IPS DF 6.9 (cell line): ENCODE measurements at places on chromosomes 7 and 10.

- DNase-seq: no peak
Measured at GRCh38 chr10:88271761-88272543, 311.2 kb downstream of the RNLS start.

- no peak for DNase-seq
Measured at GRCh38 chr7:130593033-130593432, 75.5 kb downstream of the COPG2 start.

DNA sequence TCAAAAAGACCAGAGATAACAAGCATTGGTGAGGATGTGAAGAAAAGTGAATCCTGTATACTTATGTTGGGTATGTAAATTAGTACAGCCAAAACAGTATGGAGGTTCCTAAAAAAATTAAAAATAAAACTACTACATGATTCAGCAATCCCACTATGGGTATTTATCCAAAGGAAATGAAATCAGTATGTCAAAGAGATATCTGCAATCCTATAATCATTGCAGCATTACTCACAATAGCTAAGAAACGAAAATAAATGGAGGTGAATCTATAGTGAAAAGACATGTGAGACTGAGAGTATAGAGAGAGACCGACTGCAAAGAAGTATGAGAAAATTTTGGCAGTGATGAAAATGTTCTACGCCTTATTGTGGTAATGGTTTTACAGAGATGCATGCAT is 139.2 kb upstream of the TMEM168 start:
- no peak for DNase-seq

- no peak for DNase-seq
Measured at GRCh38 chr10:69769395-69769992, 32.2 kb upstream of the COL13A1 start.

GRCh38 chr10:131242007-131242406 is 69.5 kb downstream of the TCERG1L start:
- no peak for DNase-seq

DNA sequence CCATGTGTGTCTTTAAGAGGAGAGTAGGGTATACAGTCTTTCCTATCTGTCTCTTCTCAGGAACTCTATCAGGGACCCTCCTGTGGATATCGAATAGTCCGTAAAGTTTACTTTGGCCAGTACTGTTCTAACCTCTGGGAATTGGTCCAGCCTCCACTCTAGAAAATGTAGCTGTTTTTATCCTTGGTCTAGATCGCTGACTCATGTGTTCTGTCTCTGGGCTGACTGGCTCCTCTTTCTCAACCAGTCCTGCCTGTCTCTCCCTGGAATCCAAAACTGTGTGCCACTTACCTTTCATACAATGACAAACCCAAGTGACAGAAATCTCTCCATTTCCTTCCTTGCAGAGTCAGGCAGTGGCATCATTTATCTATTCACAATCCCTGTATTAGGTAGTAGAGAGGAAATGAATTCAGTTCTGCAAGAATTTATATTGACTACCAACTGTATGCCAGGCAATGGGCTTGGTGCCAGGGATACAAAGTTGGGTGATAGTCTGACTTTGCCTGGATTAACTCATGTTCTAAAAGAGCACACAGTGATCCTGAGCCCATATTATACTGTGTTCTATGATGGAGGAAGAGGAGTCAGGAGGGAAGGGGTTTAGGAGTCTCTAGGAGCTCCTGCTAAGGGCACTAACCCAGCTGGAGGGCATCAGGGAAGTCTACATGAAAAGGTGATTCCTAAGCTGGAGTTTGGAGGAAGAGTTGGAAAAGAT is 232.7 kb downstream of the LRMDA start:
- DNase-seq: no peak

GRCh38 chr10:86232644-86233043 is 134.0 kb downstream of the GRID1 start:
- DNase-seq: no peak

DNA sequence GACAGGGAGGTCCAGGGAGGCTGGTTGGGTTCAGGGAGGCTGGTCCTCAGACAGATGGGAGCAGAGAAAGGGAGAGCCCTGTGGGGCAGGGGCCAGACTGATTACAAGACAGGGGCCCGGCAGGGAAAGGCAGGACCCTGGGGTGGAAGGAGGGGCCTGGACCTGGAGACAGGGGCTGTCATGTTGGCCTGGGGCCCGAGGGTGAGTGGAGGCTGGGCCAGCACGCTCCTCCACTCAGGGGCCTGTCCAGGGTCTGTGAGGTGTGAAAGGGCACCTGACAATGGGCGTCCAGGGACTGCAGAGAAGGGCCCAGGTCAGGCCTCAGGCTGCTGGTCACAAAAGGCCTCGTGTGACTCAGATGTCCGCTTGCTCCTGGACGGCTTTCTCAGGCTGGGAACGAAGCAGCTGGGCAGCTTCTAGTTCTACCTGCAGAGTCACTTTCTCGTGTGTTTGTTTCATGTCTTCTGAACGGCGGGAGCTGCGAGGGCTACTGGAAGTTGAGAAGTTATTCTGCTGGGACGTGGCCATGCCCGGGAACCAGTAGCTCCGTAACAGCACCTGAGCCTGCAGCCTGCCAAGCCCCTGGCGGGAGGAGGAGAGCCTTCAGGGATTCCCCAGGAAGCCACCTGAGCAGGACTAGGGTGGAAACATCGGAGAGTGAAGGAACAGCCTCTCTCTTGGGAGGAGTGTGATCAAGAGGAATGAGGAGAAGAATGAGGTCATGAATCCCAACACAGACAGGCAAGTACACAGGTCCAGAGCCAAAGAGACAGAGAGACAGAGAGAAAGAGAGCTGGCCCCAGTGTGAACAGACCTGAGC is 65.8 kb downstream of the KLF6 start:
- no peak for DNase-seq

DNA sequence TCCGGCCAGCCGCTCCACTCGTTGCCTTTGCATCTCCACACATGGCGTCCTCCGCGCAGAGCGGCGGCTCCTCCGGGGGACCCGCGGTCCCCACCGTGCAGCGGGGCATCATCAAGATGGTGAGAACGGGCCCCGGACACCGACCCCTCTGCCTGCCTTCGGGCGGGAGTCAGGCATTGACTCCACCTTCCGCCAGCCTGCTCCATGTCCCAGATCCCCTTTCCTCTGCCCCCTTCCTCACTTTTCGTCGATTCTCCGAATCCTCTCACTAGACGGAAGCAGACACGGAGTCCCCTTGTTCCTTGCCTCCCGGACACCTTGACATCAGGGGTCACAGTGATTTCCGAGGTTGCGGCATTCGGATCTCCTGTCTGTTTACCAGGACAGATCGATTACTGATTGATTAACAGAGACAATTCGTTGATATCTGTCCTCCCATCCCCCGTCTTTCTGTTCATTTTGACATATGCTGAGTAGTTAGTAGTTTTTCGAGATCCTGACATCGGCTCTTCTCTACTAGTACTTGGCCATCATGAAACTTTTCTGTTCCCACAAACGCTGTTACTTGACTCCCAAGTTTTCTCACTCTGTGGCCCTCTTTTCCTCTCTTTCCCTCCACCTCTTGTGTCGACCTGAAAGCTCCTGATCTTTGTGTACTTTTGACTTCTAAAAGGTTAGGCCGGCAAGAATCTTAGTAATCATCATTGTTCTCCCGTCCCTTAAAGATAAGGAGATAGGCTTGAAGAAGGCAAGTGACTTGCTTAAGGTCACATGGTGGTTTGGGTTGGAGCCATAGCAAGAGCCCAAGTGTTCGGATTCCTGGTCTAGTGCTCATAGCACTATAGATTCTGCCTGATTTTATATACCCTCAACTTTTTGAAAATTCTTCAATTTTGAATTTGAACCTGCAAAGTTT is 597 bp downstream of the SND1 start:
- DNase-seq: no peak

- no peak for DNase-seq
Measured at GRCh38 chr7:71933426-71933825, 478.7 kb downstream of the CALN1 start.

DNA sequence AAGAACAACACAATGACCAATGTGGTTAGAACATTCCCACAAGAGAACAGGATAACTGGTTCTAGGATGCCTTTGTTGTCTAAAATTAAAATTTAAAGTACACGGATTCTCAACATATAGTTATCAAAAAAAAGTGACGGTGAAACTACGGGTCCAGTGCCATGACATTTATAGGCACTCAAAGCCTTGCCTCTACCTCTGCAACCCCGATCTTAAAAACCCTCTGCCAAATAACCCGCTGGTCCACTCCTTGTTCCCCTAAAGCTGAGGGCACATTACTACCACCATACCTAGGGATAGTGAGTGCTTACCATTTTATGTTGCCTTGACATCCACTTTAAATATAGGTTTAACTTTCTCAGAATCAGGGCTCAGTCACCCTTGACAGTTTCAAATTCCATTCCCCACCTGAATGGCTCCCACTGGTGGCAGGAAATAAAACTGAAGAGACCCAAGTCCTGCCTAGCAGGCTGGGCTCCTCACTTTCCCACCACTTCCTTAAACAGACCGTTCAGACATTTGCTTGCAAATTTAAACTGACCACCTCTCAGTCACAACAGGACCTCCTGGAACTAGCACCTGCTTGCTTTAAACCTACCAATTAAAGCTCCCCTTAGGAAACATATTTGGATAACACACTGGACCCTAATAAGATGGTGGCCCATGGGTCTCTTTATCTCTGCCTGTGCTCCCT is 169.9 kb upstream of the ASAH2 start:
- peak; percentile 29 for DNase-seq

DNA sequence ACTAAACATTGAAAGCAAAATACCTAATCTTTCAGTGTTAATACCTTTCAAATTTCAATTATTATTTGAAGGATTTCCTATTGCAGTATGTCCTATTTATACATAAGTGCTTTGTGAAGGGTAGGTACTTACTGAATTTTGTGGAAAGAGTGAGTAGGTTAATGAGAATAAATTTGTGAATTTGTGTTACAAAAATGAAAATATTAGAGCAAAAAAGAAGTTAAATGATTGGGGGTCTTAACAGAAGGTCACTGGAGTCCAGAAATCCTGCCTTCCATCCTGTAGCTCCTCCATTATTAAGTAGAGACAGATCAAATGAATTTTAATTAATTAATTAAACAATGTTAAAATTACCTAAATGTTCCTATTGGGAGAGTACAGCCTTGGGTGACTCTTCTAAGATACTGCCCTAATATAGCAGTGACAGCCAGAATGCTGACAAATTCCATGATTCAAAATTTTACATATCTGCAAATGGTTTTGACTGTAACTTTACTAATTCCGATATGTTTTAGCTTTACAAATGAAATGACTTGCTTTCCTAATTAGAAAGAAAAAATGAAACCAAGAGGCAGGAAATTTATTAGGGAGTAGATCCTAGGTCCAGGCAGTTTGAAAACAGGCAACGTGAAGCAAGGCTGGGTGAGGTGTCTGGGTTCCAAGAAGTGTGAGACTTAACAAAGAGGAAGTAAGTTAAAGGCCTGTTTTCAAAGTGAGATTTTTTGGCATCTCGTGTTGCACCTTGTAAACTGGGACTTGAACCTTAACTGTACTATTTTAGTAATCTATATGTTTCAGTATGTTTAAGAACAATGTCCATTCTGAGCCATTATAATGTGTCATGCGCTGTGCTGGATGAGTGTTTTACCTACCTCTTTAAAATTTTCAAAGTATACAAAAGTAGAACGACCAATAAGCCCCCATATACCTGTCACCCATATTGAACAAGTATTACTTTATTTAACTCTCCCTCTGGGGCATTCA is 1.5 kb downstream of the PIK3CG start:
- DNase-seq: no peak

- DNase-seq: no peak
Measured at GRCh38 chr10:85642421-85643170, 724.0 kb downstream of the GRID1 start.

DNA sequence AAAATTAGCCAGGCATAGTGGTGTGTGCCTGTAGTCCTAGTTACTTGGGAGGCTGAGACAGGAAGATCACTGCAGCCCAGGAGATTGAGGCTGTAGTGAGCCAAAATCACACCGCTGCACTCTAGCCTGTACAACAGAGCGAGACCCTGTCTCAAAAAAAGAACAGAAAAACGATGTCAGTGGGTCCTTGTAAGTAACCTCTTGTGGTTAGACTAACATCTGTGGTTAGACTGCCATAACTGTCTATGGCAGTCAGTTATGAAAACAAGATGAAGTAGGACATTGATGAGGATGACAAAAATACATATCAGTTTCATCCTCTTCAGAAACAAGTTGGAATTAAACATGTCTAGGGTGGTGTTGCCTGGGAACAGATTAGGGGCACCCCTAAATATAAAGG is 53.3 kb downstream of the AKAP9 start:
- DNase-seq: no peak

GRCh38 chr7:11750191-11750590 is 81.8 kb downstream of the THSD7A start:
- DNase-seq: no peak

GRCh38 chr7:94888551-94888950 is 18.8 kb upstream of the PPP1R9A start:
- no peak for DNase-seq

- no peak for DNase-seq
Measured at GRCh38 chr10:8238986-8239385, 184.5 kb downstream of the GATA3 start.

DNA sequence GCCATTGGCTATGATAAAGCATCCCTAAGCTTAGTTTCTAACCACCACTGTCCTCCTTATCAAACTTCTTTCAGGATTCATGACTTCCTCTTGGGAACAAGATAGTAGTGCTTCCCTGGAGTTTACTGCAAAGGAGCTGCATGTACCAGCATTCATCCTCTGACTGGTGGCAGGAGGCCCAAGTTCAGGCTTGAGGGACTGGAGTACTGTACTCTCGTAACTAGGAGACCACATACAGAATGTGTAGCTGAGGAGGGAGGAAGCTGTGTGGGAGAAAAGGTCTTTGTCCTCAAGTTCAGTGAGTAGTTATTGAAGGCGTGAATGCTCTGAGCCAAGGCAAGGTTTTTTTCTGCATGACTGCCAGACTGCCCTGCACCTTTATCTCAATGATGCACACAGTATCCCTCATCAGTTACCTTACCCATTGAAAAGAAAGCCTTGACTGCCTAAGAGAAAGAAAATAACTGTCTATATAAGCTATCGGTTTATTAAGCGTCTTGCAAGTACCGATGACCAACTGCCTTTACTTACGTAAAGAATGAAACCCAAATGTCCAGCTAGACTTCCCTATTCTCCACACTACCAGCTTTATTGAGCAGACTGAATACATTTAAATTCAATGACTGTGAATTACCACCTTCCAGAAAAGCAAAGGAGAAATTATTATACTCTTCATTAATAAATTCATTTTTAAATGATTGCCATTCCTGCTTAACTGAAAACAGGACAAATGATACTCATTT is 12.8 kb downstream of the SCRN1 start:
- DNase-seq: no peak

DNA sequence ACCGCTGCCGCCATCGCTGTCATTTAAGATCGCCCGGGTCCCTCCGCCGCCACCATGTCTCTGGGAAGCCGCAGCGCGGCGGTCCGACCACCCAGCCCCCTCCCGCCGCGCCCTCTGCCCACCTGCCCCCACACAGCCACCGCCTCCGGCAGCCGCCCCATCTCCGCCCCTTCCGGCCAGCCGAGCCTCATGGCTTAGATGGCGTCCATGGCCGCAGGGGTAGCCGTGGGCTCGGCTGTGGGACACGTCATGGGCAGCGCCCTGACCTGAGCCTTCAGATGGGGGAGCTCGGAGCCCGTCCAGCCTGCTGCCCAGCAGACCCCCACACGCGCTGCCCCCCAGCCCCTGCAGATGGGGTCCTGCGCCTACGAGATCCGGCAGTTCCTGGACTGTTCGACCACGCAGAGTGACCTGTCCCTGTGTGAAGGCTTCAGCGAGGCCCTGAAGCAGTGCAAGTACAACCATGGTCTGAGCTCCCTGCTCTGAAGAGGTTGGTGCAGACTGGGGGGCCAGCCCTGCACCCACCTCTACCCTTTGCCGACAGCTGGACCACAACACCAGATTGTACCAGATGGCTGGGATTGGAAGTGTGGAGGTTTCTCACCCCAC is 38.0 kb upstream of the TARP start:
- no peak for DNase-seq

- DNase-seq: no peak
Measured at GRCh38 chr10:72312865-72313391, 39.2 kb downstream of the DDIT4 start.
